Left ventricle myocardium inferior (tissue), 1 donor: ENCODE measurements at places on chromosomes 13 and 19. TPM values are rescaled to one million over a fixed set of nuclear protein-coding genes. Genes with fewer than 3 reads are reported as not detected.

GRCh38 chr13:23915308-23915707 is 18.0 kb upstream of the C1QTNF9B start:
- no peak for DNase-seq

GRCh38 chr13:104466016-104466415 is 1399.8 kb upstream of the SLC10A2 start:
- DNase-seq, result no peak

DNA sequence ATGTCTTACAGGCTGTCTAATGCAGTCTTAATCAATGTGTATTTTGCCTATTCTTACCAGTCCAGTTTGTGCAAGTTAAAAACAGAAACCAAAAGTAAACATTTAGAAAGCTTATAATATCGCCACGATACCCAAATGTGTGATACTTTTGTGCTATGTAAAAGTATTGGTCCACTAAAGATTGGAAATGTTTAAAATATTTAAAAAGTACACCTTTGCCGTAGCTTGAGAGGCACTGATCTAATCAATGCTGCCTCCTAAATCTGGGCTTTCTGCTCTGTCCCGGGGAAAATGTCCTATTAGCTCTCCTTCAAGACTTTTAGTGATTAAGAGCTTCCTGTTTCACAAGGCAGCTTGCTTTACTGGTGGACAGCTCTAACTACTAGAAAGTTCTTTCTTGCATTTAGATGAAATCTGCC is 64.7 kb downstream of the DNAJC15 start:
- DNase-seq, result no peak

DNA sequence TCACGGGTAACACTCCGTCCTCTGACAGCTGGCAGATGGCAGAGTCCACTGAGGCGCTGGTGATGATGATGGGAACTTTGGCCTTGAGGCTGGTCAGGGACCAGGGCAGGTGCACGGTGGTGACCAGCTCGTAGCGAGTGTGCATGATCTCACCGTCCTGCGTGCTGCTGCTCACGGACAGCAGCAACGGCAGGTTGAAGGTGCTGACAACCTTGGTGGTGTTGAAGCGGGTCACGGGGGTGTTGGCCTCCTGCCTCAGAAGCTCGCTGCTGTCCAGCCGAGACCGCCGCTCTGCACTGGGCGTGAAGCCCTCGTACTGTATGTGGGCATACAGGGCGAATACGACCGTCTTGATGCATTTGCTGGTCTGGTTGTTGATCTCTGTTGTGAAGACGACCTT is 11.6 kb downstream of the ARRDC5 start:
- DNase-seq, result peak; percentile 58

- no peak for DNase-seq
Measured at GRCh38 chr19:23561341-23561740, 125.7 kb downstream of the ZNF675 start.

DNA sequence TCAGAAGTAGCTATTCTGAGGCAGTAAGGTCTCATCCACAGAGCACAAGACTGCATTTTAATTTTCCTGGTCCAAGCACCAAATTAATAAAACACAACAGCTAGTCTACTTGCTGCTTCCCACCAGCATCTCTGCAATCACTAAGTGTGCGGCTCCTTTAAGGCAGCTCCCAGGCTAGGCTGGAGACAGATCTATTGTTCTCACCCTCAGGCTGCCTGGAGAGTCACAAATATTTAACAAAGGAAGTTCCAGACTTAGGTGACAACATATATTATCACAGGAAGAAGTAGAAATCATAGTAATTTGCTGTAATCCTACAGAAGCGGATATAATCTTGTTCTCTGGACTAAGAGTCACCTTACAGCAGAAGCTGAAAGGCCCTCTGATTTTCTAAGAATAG is 2.2 kb upstream of the EID2 start:
- DNase-seq, result no peak

DNA sequence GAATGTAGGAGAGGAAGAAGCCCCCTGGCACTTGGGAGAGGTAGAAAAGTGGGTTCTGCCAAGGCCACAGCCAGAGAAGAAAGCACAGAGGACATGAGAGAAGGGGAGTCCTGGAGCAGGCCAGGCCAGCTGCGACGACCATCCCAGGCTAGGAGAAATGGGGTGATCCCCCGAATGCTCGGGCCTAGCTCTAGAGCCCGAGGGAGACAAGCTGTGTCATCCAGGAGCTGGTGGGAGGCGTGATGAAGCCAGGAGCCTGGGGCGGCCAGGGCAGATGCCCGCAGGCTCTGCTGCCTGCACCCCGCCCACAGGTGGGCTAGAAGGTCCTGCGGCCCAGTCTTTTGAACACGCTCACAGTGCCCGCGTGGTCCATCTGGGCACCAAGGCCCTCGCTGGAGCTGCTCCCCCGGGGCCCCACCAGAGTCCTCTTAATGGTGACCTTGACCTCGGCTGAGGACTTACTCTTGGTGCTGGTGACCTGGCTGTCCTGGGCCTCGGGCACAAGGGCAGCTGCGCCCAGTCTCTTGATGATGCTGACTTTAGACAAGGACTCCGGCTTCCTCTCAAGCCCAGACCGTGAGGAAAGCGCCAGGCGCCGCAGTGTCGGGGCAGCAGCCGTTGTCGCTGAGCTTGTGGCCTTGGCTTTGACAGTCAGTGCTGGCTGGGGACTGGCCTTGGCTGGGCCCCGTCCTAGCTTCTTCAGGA is 26.5 kb downstream of the C19orf47 start:
- no peak for DNase-seq

- DNase-seq, result no peak
Measured at GRCh38 chr19:10643172-10643967, 10.8 kb upstream of the ILF3 start.

DNA sequence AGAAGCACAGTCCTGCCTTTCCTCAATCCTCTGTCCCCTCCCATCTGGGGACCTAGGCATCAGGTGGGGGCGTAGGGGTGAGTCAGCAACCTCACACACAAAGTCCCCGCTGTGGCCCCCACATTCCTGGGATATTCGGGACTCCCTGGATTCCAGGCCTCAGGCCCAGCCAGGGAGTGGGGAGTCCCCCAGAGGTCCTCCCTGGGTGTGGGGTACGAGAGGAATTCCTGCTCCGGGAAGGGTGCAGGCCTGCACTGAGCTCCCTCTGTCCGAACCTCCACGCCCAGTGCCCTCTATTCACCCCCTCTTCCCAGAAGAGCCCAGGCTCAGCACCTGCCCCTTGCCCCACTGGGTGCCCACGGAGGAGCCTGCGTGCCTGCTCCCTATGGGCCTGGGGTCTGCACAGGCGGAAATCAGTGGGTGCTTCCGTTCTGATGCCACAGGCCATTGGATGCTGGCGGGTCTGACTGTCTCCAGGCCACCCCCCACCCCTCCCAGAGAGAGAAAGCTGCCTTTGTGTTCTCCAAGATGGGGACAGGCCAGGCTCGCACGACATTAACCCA is 3.4 kb downstream of the CADM4 start:
- DNase-seq, result no peak

DNA sequence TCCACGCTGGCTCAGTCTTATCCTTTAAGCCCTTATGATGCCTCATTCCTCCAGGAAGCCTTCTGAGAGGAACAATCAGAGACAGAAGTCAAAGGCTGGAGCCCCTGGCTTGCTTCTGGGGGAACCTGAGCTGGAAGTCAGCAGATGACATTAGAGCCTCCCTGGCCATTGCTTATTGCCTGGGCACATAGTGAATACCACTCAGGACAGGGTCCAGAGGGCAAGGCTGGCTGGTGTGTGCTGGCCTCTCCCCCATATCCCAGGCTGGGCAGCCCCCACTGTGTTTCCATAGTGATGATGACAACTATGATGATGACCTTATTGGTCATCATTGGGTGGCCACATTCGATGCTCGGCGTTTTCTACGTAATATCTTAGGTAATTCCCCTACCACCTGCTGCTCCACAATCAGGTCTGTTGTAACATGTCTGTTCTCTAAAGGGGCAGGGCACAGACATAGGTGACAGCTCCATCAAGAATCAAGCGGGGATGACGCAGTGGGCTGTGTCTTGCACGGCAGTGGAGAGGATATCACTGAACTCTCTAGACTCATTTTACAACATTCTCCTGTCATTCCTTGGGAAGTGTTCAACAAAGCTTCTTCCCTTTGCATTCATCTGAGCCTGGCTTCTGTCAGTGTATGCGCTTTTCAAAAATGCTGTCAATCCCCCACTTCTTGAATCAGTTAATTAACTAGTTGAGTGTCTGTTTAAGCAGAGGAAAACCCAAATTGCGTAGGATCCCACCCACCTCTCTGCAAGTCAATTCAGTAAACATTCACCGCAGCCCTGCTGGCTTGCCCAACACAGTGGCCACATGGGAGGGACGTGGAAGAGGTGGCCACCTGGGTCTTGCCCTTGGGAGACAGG is 89.4 kb upstream of the TSHZ3 start:
- DNase-seq, result no peak

GRCh38 chr19:3506384-3507340 is 551 bp downstream of the FZR1 start:
- peak; percentile 42 for DNase-seq

DNA sequence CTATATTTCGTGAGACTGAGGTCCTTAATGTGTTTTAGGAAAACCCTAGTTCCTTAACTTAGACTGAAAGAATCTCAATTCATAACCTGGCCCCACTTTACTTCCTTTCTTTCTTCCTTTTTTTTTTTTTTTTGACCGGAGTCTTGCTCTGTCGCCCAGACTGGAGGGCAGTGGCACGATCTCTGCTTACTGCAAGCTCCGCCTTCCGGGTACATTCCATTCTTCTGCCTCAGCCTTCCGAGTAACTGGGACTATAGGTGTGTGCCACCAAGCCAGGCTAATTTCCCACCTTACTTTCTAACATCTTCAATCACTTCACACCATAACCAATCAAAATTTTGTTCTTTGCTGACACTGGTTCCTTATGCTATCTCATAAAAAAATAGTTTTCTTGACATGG is 2097.0 kb downstream of the PCDH9 start:
- no peak for DNase-seq

DNA sequence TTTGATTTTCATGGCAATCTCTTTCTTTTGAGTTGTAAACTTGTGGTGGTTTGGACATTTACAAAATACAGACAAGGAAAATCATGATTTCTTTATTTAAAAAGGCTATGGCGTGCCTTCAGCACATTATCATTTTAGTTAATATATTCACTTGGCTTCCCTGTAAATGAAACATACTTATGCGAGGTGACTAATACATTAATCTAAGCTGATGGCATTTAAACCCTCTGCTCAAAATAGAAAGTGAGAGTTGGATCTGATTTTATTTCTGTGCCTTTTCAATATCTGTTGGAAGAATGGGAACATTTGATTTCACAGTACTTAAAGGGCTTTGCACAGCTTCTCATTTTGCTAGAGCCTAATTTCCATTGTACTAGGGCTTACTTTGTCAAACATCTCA is 289.8 kb downstream of the MTUS2 start:
- no peak for DNase-seq

DNA sequence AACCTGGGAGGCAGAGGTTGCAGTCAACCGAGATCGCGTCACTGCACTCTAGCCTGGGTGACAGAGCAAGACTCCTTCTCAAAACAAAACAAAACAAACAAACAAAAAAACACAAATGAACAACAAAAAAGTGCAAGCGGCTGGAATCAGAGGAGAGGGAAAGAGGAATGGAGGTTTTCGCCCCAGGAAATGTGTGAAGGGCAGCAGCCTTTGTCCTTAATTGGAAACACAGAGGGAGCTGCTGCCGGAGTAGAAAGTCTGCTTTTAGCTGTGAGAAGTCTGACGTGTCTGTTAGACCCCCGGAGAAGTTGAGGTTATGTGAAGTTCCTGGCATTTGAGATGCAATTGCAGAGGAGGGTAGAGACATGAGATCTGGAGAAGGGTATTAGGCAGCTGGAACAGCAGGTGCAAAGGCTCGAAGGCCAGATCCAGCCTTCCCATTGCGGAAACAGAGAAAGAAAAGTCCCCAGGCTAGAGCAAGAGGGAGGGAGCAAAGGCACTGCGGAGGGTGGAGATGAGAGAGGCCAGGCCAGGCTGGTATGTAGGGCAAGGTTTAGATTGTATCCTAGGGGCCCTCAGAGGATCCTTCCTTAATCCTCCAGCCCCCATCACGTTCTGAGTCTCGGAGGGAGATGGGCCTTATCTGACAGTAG is 473 bp downstream of the TMIGD2 start:
- DNase-seq, result no peak

GRCh38 chr13:102289606-102290005 is 112.2 kb downstream of the FGF14 start:
- DNase-seq, result no peak

- DNase-seq, result no peak
Measured at GRCh38 chr13:27976362-27977091, 7.4 kb upstream of the CDX2 start.

DNA sequence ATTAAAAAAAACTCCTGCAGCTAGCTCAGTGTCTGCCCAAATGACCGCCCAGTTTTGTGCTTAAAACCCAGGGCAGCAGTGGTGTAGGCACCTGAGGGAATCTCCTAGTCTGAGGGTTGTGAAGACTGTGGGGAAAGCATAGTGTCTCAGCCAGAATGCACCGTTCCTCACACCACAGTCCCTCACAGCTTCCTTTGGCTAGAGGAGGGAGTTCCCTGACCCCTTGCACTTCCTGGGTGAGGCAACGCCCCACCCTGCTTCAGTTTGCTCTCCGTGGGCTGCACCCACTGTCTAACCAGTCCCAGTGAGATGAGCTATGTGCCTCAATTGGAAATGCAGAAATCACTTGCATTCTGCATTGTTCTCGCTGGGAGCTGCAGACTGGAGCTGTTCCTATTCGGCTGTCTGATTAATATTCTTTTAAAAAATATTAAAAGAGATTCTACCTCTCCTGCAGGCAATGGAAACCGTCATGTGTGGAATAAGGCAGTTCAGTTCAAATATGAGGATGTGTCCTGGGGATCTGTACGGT is 645.7 kb downstream of the FGF9 start:
- DNase-seq, result no peak

DNA sequence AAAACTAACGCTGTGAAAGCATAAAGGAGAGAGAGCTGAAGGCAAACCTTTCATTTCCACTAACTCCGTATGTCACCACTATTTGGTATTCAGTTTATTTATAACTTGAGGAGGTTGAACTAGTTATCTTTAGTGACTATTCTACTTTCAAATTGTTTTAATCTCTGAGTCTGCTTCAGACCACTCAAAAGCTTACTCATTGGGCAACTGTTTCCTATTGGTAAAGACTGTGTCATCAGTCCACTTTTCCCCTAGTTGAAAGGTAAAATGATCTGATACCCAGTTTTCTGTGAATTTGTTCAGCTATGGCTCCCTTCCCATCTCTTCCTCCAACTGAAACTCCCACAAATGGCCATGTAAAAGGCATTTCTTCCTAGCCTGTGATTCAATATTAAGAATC is 39.1 kb downstream of the TEX26 start:
- no peak for DNase-seq

KIR3DL2 gene
- total RNA-seq, result not detected

LRRC4B gene
- total RNA-seq, result 0.47 TPM

GPR180 gene
- 3.6 TPM for total RNA-seq

ZNF555 gene
- total RNA-seq, result 8.9 TPM

GPR12 gene
- 0.14 TPM for total RNA-seq

RYR1 gene
- total RNA-seq, result 0.74 TPM

ICAM5 gene
- 0.49 TPM for total RNA-seq

ICAM4 gene
- total RNA-seq, result 0.36 TPM

SPACA4 gene
- total RNA-seq, result not detected

OR4F17 gene
- not detected for total RNA-seq

NPHS1 gene
- not detected for total RNA-seq

GSX1 gene
- total RNA-seq, result not detected

CGB2 gene
- total RNA-seq, result not detected
